Stimulated activated CD8-positive, alpha-beta memory T cell treated with anti-CD3 and anti-CD28 coated beads, Interleukin-15, amount 100 ng/mL, for 24 hours (primary cell): ENCODE measurements at places on chromosomes 6 and 20.

DNA sequence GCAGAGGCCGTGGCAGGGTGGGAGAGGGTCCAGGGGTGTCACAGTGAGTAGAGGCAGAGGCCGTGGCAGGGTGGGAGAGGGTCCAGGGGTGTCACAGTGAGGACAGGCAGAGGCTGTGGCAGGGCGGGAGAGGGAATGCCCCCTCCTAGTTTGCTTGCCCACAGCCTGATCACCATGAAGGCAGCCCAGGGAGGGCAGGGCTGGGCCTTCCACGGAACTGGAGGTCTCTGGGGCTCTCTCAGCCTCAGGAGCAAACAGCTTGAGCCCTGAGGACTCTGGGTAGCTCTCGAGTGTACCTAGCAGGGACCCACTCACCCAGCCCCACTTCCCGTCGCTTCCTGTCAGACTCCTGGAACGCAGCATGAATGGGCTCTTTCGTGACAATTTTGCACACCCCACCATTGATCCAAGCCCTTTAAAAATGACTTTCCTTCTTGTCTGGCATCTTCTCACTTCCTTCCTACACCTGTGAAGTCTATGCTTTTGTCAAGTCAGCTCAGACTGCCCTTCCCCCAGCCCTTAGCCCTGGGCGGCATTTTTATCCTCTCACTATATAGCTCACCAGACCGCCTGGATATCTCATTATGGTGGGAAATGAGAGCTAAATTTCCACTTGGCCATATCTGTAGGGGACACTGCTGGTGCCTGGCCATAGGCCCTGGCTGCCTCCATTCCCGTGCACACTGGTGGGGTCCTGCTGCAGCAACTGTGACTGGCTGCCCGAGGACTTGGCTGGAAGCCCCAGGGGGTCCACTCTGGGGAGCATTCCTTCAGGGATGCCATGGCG, 140.3 kb downstream of the CDC5L start:
- no peak for DNase-seq

- no peak for DNase-seq
Measured at GRCh38 chr6:110097443-110097842, 82.0 kb downstream of the WASF1 start.

DNA sequence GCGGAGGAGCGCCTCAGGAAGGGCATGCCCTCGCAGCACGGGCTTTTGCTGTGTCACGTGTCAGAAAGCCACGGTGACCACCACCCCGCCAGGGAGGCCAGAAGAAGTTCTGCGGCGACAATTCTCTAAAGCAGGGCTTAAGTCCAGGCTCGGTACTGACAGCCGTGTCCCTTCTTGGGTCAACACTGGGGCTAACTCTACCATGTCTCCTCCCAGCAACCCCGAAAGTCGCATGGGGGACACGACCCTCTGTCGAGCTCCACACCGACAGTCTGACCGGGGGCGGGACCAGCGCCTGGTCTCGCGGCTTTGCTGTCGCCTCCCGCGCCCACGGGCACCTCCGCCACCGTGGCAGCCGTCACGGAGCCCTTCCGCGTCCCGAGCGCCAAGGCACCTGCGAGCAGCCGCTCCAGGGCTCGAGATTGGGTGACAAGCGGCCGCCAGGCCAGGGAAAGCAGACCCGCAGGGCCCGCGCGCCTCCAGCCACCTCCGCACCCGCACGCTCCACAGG, 534 bp downstream of the NANP start:
- DNase-seq: no peak

DNA sequence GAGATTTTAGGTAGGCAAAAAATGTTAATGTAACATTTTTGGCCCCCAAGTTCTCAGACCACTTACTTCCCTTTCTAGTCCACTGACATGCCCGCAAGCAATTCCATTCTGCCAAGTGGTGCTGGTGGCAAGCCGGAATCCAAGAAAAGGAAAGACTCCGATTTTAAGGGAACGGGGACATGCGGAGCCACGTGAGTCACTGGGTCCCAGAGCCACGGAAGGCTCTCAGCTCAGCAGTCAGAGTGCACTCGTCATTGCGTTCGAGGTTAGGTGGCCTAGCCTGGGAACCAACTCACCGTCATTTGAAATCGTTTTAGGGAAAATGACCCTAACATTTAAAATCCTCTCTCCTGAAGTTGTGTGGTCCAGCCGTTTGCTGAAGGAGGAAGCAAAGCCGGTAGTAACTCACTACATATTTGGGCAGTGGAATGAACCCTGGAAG, 711 bp upstream of the SIRT5 start:
- no peak for DNase-seq

DNA sequence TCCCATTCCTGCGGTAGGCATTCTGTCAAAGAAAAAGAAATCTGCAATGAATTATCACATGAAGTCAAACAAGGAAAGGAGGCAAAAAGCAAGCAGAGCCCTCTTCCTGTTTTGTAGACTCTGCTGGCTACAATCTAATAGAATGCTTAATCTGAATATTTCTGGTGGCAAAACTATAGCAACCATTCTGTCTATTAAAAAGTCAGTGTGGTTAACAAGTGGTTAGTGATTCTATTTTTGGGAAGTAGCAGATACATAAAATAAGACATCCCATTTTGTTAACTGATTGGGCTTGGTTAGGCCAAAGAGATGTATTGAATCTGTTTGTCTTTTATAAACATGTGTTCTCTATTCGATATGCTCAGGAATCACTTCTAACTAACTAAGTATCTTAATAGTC, 442.3 kb downstream of the CDC5L start:
- no peak for DNase-seq

GRCh38 chr6:3385660-3386151, 71.1 kb downstream of the SLC22A23 start:
- DNase-seq: no peak

DNA sequence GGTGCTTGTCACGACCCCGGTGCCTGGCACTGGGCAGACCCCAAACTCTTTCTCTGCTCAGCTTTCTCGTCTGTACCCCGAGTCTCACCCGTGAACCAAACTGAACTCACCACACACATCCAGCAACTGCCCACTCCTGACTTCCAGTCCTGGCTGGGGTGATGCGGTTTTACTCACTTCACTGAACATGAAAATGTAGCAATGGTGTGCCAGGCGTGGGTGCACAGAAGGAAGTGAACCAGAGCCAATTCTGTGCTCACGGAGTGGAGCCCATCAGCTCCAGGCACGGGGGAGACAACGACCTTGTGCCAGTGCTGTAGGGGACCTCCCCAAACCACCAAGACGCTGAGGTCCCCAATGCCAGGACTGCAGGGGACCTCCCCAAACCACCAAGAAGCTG, 78.7 kb upstream of the AFDN start:
- DNase-seq: no peak

GRCh38 chr6:122151066-122151465, 248.4 kb upstream of the HSF2 start:
- no peak for DNase-seq

DNA sequence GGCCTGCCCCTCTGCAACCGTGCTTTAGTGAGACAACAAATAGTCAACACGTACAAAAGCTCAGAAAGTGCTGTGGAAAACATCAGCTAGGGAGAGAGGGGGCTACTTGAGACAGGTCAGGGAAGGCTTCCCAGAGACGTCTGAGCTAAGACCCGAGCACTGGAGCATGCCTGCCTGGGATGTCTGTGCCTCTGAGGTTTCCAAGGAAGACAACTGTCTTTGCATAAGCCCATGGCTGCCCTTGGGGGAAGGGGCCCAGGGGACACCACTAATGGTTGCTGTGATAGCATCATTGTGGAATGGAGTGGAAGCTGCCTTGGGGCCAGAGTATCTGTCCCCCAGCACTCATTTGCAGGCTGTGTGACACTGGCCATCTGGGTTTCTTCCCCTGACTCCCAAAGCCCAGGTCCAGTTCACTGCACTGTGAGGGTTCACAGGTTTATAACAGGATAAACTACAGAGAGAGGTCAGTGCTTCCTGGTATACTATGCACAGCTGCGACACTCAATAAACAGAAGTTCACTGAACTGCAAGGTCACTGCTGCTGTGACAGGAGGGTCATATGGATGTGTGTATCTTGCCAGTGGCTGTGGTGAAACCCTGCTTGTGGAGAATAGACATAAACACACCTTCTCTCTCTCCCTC, 1.5 kb upstream of the ARFGEF2 start:
- no peak for DNase-seq

- DNase-seq: no peak
Measured at GRCh38 chr6:47846752-47847151, 64.9 kb downstream of the OPN5 start.

DNA sequence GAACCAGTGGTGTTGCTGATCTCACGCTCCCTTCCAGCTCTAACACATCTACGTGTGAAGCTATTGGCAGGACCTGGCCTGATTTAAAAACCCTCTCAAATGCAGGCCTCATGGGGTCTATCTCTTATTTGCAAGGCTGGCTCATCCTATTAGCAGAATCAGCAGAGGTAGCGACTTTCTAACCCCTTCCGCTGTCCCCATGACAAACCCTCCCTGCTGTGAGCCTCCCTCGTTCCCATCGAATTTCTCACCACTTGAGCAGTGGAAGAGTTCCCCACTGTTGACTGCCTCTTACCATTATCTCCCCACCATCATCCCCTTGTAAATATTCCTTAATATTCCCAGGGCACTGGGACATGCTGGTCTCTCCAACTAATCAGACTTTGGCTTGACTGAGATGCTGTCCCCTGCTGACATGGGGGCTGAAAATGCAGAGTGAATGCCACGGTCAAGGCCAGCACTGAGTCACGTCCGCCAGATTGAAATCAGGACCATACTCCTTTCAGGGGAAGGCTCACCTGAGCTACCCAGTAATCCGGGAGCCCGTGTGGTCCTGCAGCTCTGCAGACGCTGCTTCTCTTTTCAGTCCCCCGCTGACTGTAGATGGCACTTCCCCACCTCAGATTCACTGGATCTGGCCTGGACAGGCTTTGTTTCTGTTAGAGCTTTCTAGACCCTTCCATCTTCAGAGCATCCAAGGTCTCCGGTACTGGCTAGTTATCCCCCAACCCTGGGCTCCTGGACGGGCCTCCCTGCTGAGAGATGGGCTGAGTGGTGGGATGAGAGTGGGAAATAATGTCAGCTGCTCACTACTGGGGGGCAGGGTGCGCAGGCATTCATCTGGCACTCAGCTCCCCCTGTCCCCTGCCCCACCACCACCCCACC, 23.1 kb downstream of the AAR2 start:
- DNase-seq: no peak

DNA sequence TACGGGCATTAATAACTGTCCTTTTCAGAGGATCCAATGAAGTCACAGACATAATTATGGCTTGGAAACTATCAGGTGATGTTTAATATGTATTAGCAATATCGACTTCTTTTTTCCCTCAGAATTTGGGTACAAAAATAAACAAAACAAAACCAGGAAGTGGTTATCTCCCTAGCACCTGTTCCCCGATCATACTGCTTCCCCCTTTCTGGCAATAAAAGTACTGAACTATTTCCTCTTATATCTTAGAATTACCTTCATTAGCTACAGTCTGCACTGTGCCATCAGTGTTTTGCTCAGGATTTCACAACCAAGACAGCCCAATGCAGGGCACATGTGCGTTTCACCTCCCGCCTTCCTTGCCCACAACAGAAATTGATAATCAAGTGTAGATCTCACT, 216.9 kb upstream of the BTBD3 start:
- DNase-seq: no peak

- DNase-seq: no peak
Measured at GRCh38 chr6:34546551-34547321, 9.4 kb downstream of the SPDEF start.

GRCh38 chr20:34904202-34904621, 27.8 kb downstream of the ACSS2 start:
- DNase-seq: no peak

- DNase-seq: no peak
Measured at GRCh38 chr6:80163754-80164187, 57.3 kb downstream of the BCKDHB start.

- no peak for DNase-seq
Measured at GRCh38 chr6:140641412-140641811, 1267.0 kb upstream of the CITED2 start.

- no peak for DNase-seq
Measured at GRCh38 chr6:105389543-105389942, 13.3 kb downstream of the PREP start.

GRCh38 chr20:54228841-54229240, 21.0 kb downstream of the PFDN4 start:
- no peak for DNase-seq

DNA sequence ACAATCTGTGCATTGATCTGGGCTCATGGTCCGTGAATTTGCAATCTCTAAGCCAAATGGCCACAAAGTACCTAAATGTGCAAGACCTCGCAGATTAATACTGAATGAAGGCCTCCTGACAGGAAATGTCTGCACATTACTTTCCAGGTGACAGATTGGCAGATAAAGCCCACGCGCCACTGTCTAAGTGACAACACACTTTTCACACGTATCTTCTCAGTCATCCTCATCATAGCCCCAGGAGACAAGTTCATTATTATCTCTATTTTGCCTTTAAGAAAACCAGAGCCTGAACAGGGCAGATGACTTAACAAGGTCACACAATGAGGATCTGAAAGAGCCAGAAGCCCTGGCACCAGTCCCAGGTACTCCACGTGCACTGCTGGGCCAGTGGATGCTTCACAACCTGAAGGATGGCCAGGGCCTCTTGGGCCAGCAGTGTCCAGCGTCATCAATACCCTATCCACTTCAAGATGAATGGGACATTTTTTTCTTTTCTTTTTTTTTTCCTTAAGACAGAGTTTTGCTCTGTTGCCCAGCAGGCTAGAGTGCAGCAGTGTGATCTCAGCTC, 266.3 kb downstream of the PTPRT start:
- no peak for DNase-seq

DNA sequence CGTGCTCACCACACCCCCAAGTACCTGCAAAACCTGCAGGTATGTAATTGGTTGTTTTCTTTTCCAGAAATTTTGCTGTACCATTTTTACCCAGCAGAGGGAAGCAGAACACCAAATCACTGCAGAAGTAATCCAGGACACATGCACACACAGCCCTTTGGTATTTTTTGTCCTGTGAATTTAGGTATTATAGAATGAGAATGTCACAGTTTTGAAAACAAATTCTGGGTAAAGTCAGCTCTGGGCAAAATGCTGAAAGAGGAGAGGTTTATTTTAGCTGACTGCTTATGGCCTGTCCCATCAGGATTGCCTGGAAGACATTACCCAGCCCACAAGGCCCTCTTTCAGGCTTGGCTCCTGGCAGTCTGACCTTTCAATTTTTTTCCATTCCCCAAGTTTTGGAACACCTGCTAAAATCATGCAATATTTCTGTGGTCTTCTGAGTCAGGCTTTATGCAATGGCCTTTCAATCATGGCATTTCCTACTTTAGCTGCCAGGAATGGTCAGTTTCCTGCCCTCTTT, 3.5 kb upstream of the EFHC1 start:
- DNase-seq: no peak

- no peak for DNase-seq
Measured at GRCh38 chr6:12265791-12266190, 24.4 kb upstream of the EDN1 start.

DNA sequence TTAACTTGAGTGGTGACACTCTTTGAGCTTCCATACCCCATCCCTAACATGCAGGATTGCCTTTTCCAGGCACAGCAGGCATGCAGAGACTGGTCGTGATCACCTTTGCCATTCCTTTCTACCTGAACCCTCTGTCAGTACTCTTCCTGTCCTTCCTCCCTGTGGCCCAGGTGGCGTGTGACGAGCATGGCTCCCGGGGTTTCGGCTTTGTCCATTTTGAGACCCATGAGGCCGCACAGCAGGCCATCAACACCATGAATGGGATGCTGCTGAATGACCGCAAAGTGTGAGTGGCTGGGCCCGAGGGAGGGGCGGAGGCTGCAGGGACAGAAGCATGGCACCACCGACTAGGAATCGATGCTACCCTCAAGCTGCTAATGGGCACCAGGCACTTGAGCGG, 6.7 kb downstream of the PABPC1L start:
- DNase-seq: no peak

GRCh38 chr20:19003366-19004336, 190.1 kb downstream of the SCP2D1 start:
- no peak for DNase-seq

GRCh38 chr20:58256842-58257241, 28.4 kb upstream of the ANKRD60 start:
- DNase-seq: no peak
